HFF-Myc (cell line): ENCODE measurements at places on chromosomes 12 and 14.

GRCh38 chr12:4323396-4323795 lies 2.4 kb downstream of the TIGAR start:
- DNase-seq, result no peak

DNA sequence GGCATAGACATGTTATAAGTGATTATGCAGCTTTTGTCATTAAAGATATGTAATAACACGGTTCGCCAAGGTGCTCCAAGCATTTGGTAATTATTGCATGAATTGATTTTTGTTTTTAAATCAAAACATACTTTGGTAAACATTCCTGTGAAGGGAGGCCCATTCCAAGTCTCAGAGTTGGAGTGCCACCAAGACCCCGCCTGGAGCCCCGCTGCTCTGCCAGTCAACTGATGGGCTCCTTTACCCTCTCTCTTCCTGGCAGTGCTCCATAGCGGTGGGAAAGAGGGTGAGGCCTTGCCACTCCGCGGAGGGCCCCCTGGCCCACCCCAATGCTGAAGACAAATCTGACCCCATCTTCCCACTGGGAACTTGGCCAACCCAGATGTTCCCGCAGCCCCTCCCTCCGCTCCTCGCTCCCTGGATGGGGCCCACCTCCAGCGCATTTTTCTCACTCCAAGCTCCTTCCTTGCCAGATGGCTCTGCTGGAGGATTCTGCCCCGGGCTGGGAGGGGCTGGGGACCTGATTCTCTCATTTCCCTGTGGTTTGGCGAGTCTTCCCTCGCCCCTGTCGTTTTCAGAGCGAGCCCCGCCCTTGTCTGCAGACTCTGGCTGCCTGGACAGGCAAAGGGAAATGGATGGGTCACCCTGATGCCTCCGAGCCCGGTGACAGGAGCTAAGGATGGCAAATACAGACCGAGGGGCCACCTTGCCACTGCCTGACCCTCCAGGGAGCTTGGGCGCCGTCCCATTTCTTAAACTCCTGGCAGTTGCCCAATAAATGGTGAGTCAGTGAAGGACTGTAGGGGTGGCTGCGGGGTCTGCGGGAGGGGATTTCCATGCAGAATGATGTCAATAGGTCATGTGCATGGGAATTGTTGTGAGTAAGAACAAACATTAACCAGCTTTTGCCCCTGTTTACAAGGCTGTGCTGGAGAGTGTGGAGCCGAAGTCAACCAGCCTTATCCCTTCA lies 9.2 kb upstream of the PAPLN start:
- DNase-seq, result peak; percentile 80

DNA sequence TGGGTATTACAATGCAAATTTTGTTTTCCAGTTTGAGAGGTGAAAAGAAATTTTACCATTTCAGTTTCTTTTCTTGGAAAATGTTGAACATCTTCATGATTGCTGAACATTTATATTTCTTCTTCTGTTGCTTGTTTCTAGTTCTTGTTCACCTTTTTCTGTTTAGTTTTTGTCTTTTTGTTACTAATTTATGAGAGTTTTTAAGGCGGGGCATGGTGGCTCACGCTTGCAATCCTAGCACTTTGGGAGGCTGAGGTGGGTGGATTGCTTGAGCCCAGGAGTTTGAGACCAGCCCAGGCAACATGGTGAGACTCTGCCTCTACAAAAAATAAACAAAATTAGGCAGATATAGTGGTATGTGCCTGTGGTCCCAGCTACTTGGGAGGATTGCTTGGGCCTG lies 10.7 kb downstream of the KIF5A start:
- no peak for DNase-seq

- no peak for DNase-seq
Observed at GRCh38 chr14:77812028-77812427, 12.1 kb downstream of the ADCK1 start.

- DNase-seq, result no peak
Observed at GRCh38 chr12:124497658-124498057, 69.8 kb downstream of the NCOR2 start.

- DNase-seq, result peak; percentile 27
Observed at GRCh38 chr14:95993768-95994592, 45.2 kb upstream of the C14orf132 start.

DNA sequence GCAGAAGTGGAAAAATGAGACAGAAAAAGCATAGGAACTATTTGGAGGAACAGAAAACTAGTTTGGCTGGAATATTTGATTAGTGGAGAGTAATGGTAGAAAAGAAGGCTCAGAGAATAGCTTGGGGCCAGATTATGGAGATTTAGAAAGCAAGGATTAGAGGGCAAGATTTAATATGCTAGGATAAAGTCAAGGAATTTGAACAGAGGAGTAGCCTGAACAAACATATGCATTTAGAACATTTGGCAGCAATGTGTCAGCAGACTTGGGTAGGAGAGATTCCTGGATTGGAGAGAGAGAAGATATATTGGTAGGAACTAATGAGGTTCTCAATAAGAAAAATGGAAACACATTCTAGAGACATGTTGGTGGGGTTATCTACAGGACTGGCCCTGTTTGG lies 229.2 kb upstream of the PKP2 start:
- no peak for DNase-seq

- no peak for DNase-seq
Observed at GRCh38 chr12:51390457-51390856, 749 bp downstream of the GALNT6 start.

DNA sequence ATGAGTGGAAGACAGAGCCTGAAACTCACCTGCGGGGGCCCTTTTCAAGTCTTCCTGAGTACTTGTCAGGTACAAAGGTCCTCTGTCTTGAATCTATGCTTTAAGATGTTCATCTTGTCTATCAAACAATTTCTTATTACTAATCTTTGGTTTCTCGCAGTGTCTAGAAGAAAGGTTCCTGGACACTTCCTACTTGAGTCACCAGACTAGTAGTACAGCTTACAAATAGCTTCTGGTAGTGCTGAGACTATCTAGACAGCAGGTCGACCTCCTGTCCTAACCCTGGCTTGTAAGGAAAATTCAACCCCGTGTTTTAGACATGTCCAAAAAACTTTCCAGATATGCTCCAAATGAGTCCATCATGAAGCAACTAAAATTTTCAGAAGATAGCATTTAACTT lies 11.2 kb upstream of the ARID2 start:
- no peak for DNase-seq

- DNase-seq, result no peak
Observed at GRCh38 chr12:62128175-62128975, 131.8 kb upstream of the USP15 start.

DNA sequence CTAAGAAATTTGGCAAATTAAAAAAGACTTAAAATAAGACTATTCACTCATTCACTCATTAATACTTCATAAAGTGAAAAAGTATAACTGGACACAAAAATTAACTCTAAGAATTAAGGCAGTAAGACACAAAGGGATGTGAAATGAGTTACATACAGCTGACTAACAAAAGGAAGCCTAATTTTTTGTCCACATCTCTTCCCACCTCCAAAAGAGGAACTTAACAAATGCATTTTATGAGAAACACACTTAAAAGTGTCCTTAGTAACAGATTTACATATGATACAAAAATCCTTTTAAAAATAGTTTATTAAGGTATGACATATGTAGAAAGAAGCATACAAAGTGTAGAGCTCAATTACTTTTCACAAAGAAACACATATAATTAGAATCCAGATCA lies 88.9 kb downstream of the NUMB start:
- DNase-seq, result no peak

- DNase-seq, result no peak
Observed at GRCh38 chr14:105914738-105915385, 388.5 kb downstream of the TMEM121 start.

DNA sequence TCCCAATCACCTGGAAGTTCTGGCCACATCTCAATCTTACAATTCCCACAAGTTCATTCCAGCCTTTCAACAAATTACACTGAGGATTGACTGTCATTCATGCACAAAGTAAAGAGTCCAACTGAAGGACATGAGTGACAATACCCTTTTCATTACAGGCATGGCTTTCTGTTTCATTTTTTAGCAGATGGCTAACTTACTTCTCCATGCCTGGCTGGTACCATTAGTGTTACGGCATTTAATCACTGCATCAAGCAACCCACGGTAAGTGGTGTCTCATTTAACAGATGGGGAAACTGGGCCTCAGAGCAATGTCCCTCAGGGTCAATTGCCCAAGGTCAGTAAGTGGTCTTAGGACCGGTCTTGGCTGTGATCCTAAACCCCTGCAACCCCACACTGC lies 114.4 kb downstream of the PRICKLE1 start:
- DNase-seq, result no peak

DNA sequence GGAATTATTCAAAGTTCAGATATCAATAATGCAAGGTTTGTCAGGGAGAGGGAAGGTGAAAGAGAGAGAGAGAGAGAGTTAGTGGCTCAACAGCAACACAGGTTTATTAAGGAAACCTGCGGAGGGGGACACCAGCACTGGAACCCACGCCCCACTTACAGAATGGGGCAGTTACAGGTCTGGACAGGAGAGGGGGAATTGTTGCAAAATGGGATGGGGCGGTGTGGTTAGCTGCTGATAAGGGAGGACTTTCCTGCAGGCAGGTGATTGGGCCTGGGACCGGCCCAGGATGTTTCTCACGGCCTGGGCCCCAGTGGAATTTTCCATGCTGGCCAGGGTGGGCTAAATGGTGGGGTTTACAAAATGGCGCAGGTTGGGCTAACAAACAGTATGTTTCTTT lies 278.2 kb upstream of the SLC16A7 start:
- DNase-seq, result no peak

DNA sequence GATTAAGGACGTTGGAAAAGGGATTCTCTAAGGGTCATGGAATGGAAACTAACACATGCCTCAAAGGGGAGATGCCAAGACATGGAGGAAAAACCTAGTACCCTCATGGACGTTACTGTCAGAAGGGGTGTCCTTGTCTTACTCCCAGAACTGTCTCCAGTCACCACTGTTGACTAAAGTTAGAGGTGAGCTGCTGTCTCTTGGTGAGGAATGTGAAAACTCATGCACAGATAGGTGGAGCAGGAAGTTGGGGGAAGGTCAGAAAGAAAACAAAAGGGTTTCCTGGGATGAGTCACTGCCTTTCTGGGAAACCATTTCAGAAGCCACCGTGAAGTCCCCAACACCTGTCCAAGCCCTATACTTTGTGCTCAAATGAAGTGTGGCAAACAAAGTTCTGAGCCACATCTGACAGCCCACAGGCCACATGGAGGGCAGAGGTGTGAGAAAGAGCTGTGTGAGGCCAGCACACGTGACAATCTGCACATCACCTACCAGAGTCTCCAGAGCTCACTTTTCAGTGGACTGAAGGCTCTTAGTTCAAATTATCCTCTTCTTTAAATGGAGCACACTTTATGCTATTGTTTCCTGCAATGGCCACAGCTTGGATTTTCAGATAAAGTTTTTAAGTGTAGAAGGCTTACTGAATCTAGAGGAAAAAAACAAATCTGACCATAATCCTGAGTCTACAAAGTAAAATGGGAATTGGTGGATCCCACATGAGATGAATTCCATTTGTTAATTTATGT lies 92.9 kb upstream of the EGLN3 start:
- no peak for DNase-seq

DNA sequence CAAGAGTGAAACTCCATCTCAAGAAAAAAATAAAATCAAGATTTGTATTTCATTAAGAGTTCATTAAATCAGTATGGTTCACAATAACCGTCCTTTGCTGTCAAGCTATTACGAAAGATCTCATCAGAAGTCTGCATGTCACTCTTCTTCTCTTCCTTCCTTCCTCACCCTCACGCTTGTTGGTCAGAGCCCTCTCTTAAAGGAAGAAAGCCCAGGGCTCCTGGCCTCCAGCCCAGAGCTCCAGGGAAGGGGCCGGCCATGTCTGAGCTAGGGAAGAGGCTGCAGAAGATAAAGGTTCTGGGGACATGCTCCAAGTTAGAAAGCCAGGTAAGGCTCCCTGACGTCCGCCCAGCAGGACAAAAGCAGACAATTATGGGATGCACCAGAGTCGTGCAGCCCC lies 43.1 kb upstream of the DLK1 start:
- no peak for DNase-seq

GRCh38 chr14:102999227-102999895 lies 58.0 kb downstream of the CDC42BPB start:
- no peak for DNase-seq

DNA sequence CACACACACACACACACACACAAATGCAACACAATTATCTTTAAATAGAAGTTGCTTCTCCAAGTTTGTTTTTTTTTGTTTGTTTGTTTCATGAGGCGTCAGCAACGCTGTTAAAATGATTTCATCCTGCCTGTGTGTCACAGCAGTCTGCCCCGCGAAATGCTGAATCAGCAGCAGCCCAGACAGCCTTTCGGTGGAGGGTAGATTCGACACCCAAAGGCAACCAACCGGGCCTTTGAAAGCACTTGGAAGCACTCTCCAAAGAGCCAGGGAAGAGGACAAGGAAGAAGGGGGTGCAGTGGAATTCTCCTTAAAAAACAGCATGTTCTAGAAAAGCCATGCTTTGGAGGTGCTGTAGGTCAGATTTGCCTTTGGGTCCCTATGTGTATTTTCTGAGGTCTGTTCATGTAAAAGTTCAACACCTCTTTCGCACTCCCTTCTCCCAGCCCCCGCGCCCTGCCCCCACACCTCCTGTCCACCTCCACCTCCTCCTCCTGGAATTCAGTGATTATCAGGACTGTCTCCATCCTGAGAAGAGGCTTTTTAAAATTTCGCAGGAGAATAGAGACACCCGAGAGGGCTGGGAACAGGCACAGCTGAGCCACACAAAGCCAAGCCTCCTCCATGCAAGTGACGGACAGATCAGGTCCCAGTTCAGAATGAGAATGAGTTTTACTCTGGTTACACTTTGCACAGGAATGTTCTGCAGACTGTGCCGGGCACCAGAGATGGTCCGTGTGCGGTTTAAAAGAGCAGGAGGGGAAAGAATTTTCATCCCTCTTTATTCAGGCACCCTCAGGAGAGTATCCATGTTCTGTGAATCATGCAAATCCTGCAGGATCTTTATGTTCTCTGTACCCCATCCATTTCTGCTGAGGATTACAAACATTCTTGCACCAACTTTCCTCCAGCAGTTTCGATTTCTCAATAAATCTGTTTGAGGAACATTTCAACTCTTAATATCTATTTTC lies 177.9 kb downstream of the ETV6 start:
- DNase-seq, result no peak

- DNase-seq, result no peak
Observed at GRCh38 chr12:130916241-130916911, 37.3 kb upstream of the ADGRD1 start.

DNA sequence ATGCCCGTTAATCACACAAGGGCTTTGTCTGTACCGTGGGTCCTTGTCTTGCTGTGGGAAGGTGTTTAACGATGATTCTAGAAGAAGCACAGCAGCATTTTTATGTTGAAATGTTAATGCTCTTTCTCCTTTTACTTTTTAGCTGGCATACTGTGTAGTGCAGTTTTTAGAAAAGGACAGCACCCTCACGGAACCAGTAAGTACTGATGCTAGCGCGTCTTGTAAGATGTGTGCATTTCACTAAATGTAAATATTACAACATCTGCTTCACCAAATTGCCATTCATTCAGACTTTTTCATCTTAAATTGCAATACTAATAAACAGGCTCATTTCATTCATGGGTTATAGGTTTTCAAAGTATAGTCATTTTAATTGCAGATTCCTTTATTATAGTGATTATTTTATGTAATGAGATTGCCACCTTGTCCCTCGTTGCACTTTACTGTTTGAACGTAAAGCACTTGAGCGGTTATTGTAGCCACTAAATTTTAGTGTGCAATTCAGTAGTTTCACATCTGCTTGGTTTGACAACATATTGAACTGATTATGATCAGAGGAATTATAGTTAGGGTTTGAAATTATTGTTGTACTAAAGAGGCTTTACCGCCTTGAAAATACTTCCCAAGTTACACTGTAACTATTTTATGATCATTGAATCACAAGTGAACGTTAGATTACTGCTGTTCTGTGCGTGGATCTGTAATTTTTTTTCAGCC lies 69.8 kb upstream of the DYNC1H1 start:
- DNase-seq, result no peak
